ENCODE measurements at places on chromosomes 7 and 10.

DNA sequence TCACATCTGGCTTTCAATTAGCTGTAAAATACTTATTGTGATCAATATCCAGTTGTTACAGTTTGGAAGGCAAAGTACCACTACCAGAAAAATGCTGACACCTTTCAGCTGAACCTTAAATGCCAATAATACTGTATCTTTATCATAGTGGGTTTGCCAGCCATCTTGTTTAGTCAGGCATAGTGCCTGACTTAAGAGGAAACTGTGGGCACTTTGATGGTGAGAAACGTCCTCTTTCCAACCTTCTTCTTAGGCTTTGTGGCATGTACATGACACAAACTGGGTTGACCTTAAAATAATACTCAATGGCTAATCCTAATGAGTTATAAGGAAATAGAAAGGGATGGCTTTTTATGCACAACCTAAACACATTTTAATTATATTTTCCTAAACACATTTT, 52.3 kb upstream of the PRR15 start:
- DNase-seq = no peak

- DNase-seq = no peak
Observed at GRCh38 chr7:141630621-141631020, 71.3 kb downstream of the DENND11 start.

- peak; percentile 79 for DNase-seq
Observed at GRCh38 chr10:58299580-58299979, 30.6 kb downstream of the CISD1 start.

DNA sequence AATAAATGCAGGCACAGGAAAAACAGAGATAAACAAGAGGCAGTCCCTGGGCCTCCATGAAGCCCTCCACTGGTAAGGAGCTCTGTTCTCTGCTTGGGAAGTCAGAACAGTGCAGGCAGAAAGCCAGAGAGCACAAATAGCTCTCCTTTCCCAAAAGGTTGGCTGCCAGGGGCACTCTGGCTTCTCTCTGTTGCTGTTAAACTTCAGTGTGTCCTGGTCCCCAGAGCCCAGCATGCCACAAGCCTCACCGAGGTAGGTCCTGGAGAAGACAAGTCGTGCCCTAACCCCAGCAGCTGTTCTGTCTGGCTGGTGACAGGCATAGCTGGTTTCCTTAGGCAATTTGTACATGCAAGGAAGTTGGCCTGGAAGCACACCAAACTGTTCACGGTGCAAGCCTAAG, 17.3 kb downstream of the SLC16A12 start:
- no peak for DNase-seq

- no peak for DNase-seq
Observed at GRCh38 chr7:104640506-104640905, 312.1 kb downstream of the LHFPL3 start.

GRCh38 chr10:70549962-70550458, 52.5 kb downstream of the PRF1 start:
- peak; percentile 76 for DNase-seq

GRCh38 chr7:74655324-74655723, 2.2 kb upstream of the GTF2I start:
- no peak for DNase-seq

- DNase-seq = no peak
Observed at GRCh38 chr7:45036796-45037195, 36.8 kb downstream of the CCM2 start.

DNA sequence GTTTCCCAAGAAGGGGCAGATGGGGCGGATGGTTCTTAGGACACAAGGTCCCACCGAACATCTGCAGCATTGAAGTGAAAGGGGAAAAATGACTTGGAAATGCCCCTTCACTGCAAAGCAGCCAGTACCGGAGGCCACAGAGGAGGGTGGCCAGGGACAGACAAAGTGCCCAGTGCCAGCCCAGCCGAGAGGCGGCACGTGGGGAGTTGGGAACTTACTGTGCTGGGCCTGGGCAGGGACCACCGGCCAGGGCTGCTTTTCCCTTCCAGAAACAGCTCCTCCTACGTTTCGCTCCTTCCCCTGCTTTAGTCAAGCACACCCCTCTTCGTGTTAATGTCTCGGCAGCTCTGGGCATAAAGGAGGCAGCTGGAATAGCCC, 129.2 kb downstream of the TNS3 start:
- no peak for DNase-seq

DNA sequence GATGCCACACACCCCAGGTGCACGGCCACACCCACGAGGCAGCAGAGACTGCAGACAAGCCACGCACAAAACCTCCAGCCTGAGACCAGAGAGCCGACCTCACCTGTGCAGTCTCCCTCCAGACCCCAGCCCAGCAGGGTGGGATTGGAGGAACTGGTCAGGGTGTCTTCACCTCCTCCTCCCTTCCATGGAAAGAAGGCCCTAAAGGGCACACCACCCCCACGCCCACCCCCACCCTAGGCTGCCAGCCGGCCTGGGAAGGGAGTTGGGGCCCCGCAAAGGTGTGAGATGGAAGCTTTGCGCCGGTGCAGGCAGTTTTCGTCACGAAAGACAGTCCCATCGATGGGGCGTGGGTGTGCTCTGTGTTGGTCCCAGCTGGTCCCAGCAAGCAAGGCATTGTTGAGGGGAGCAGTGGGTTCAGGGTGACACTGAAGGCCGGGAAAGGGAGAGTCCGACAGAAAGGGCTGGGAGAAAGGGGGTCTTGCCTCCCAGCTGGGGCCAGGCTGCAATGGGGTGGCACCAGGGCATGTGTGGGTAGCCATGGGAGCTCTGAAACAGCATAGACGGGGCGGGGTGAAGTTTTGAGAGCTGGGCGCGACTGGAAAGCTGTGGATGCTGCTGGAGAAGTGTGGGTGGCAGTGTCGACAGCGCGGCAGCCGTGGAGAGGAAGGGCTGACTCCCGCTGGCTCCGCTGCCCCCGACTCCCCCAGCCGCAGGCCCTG, 349.2 kb downstream of the GLRX3 start:
- DNase-seq = no peak

DNA sequence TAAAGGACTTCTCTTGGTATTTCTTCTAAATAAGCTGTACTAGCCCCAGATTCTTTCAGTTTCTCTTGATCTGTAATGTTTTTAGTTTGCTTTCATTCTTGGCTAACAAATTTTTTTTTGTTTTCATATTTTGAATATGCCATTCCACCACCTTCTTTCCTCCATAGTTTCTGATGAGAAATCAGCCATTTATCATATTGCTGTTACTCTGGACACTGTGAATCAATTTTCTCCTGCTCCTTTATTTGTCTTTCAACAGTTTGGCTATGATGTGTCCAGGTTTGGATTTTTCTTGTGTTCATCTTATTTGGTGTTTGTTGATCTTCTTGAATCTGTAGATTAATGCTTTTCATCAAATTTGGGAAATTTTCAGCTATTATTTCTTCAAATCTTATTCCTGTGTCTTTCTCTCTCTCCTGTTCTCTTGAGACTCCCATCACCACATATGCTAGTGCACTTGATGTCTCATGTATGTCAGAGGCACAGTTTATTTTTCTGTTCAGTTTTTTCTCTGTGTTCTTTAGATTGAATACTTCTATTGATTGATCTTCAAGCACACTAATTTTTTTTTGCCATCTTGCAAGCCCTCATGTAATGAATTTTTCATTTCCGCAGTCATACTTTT, 15.0 kb downstream of the ELFN1 start:
- no peak for DNase-seq

DNA sequence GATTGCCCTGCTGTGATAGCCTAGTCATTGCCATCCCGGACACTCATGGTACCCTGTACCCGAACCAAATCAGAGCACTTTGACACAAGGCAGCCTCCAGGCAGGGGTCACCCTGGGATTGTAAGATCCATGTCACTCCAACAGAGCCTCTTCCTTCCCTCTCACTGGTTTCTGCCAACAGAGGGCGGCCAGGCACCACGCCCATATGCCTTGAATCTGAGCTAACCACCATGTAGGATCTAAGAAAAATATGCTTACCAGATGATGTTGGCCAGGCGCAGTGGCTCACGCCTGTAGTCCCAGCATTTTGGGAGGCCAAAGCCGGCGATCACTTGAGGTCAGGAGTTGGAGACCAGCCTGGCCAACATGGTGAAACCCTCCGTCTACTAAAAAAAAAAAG, 389.2 kb upstream of the KLF6 start:
- DNase-seq = no peak

DNA sequence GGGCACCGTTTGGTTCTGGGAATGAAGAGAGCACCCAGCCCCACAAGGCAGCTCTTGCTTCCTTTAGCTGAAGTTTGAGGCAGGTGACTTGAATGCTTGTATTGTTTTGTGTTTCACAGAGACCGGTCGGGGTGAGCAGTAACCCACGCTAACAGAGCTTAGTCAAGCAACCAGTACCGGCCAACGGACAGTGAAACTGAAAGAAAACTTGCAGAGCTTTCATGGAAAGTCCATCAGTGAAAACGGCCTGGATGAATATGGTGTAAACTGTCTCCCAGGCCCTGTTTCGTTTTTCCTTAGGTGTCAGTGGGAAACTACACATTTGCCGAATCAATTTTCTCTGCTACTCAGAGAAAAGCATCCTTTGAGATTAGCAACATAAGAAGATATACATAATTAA, 101.1 kb downstream of the LYZL1 start:
- no peak for DNase-seq

DNA sequence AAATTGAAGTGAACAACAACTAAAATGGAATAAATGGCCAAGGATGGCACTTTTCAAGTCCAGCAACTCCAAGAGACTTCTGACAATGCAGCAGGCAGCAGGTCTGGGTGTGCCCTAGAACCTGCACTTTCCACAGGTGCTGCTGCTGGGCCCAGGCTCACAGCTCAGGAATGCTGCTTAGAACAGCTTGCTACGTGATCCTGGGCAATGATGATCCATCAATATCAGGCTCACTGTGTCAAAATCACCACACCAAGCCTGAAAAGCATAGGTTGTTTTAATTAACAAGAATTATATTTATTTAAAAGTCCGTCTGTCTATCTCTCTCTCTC, 148.4 kb downstream of the TNS3 start:
- no peak for DNase-seq

GRCh38 chr10:3031490-3031889, 35.9 kb upstream of the PFKP start:
- no peak for DNase-seq

DNA sequence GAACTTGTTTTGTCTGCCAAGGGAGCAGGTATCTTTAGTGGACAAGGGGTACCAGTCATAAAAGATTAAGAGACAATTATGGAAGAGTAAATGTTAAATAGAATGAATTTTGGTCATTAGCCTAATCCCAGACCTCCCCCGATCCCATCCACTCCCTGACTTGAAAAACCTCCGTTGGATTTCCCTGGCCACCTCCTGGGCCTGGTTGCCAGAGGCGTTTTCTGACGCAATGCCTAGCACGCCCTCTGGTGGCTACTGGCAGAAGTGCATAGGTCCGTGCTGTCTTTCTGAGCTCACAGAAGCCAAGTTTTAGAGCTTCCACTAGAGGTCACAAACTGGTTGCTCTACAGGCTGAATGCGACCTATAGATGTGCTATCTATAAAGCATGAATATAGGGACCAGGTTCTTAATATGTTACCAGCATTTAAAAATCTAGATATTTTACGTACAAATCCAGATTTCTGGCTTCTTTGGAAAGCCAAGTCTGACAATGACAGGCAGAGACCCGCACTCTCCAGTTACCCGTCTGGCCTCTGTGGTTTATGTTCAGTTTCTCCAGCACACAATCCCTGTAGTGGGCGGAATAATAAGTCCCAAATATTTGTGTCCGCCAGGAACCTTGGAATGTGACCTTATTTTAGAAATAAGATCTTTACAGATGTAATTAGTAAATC, 39.8 kb downstream of the SPOCK2 start:
- peak; percentile 94 for DNase-seq

DNA sequence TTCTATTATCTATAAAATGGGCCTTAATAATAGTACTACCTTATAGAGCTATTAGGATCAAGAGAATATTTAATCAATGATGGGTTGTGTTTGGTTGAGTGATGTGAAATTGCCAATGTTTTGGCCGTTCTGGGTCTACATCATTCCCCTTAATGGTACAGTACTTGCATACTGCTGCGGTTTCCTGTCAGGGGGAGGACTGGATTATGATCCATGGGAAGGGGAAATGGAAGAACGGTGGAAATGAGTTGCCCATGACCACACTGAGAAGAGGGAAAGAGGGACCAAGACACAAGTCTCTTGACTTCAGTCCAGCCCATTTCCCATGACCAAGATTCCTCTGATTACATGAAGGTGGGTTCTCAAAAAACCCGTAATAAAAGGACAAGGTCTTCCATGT, 999 bp upstream of the MRPS24 start:
- no peak for DNase-seq

DNA sequence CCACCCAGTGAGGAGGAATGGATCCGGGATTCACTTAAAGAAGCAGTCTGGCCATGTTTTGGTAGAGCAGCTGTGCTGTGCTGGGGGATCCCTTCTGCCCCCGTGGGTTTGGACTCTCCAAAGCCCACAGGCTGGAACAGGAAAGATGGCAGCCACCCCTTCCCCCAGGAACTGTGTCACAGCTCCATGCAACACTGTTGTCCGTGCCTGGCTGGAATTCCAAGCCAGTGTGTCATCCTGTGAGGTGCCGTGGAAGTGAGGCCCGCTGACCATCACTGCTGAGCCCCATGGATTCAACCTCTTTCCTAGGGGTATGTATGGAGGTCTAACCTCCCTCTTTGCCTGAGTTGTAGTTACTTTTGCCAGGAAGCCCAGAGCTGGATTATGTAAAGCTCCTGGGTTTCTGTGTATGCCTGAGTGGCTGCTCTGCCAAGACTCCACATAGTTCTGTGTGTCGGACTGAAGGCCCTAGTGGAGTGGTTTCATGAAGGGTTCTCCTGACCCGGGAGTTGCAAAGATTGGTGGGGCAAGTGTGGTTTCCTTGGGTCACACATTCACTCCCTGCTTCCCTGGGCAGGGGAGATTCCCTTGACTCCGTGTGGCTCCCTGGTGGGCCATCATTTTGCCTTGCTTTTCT, 35.1 kb upstream of the PCGF5 start:
- DNase-seq = peak; percentile 23

DNA sequence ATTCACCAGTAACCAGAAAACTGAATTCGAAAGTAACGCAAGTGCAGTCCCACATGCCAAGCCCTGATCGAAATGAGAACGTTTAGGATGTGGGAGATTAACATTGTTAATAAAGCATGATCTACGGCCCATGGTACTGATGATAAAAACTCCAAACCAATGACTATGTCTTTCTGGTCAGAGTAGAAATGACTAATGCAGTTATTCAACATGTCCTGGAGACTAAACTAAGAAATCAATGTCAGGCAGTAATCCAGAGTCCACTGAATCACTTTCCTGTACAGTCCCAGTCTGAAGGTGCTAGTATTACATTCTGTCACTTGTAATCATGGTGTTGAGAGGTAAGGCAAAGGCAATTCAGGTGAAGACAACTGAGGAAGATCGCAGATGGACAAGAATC, 14.4 kb downstream of the NPSR1 start:
- DNase-seq = no peak

DNA sequence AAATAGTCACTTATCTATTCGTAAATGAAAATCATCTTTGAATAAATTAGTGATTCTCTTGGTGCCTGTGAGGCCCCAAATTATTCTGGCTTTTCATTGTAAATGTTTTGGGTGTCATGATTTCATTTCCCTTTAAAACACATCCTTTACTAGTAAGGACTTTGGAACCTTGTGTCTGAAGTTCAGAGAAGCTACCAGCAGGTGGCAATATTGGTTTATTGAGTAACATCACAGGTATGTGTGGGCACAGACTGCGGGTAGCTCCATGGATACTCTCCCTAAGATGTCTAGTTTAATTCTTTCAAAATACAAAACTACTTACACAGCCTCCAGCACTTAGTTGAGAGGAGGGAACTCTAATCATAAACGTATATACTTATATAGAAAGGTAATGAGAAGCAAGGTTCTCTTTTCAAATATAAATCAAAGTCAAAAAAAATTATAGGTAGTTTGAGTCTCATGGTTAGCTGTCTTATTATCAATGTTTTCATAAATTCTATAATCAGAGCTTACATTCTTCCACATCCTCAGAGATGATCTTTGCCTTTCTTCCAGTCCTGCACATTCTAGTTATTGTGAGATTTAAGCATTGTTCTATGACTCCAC, 449.6 kb downstream of the GRM8 start:
- DNase-seq = peak; percentile 85
